LHCN-M2 (cell line): ENCODE measurements at places on chromosomes 11 and 22.

DNA sequence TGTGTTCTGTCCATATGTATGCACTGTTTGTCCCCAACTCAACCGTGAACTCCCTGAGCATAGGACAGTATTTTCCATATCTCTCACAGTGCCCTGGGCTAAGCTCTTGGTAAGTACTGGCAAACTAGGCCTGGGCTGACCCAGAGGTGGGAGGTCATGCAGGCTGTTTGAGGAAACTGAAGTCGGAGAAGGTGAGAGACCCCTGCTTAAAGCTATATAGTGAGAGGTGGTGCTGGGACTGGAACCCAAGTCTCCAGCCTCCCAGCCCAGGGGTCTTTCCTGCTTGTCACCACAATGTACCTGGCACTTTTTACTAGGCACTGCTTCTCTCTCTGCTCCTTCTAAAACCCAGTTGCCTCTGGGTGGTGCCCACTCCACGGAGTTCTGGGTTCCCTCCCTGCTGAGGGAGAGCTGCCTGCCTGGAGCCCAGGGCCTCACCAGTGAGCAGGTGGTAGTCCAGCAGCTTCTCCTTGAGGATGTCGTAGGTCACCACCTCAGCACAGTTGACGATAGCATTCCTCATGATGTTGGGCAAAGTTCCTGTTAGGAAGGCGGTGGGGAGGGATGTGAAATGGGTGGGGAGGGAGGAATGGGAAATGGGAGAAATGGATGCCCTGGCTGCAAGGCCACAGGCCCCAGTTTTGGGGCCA lies 4.7 kb downstream of the UCP3 start:
- no peak for DNase-seq

- DNase-seq, result peak; percentile 39
Observed at GRCh38 chr11:19259487-19260345, 19.0 kb upstream of the E2F8 start.

DNA sequence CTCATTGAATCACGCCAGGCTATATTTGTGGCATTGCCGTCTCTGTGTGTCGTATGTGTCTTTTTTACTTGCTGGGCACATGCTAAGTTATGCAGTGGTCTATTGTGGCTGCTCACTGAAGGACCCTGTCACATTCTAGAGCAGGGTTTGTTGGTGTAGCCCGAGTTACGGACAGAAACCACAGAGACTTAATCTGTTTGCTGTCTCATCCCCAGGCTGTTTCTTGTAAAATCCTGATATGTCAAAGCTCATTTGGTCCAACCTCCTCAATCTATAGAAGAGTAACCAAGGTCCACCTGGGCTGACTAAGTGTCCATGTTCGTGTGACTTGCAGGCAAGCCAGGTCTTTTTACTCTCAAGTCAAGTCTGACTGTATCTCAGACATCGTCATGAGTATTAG lies 5.0 kb downstream of the DPF2 start:
- DNase-seq, result no peak

DNA sequence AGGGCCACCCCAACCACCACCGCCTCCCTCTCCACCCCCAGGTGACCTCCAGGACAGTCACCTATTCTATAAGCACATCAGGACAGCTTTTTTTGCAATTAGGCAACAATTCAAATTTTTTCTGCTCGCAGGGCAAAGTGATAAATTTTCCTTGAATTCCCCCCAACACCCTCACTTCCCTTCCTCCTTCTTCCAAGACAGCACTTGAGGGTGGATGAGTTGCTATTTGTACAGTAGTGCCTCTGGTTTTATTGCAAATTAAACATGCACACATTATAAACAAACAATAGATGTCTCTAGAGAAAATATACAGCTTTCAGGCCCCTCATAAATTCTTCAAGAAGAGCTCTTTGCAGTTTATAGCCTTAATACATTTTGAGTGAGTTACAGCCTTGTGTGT lies 80.9 kb upstream of the USP47 start:
- DNase-seq, result no peak

DNA sequence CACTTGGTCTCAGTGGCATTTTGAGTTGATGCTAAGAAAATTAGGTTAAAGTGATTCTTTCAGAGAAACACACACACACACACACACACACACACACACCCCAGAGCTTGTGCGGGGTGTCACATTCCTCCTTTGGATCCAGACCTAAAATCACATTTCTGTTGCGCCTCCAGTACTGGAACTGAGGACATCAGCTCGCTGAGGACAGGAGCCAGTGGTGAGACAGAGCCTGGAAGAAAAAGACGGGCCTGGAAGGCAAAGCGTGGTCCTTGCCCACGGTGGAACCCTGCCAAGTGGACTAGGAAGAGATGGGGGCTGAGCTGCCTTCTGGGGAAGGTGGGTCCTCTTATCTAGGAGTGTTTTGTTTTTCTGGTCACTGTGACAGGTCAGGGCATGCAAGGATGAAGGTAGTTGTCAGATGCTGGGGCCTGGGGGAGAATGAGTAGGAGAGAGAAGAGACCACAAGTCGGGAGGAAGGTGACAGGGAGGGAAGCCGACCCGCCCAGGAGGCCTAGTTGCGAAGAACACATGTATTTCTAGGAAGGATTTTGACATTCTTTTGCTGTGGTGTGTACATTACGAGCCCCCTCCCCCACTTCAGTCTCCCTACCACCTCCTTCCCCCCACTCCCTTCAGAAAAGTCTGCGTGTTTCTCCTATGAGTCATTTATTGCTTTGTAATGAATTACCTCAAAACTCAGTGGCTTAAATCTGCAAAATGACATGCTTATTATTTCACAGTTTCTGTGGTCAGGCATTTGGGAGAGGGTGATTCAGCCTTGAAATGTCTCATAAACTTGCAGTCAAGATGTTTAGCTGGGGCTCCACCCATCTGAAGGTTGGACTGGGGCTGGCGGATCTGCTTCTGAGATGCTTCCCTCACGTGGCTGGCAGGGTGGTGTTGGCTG lies 4.8 kb upstream of the ELFN2 start:
- peak; percentile 98 for DNase-seq
